ENCODE measurements at places on chromosomes 16 and 17. TPM values are rescaled to one million over a fixed set of nuclear protein-coding genes. Genes with fewer than 3 reads are reported as not detected.

DNA sequence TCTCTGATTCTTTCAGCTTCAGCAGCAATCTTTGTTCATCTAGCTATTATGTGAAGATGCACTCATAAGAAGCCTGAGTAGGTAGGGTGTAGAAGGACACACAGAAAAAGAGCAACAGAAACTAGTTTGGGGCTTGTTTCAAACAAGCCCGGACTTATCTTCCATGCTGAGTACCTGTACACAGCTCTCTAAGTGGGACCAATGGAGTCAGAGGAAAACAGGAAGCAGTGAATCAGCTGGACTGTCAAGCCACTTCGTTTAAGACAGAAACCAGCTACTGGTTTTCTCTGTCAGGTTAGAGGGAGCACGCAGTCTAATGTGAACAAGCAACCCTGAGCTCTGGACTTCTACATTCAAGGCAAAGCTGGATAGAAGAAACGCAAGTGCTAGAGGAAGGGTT, 16.0 kb downstream of the MAP2K6 start:
- no peaks in the 10 kb centered on the region for H3K4me1 ChIP-seq
- no peaks in the 10 kb centered on the region for H3K36me3 ChIP-seq
- no peak overlapping the region for H3K27ac ChIP-seq
- no peaks in the 10 kb centered on the region for H3K27me3 ChIP-seq
- no peak for DNase-seq

- H3K4me3 ChIP-seq = no peak overlapping the region
- no peaks in the 10 kb centered on the region for H3K36me3 ChIP-seq
- no peak for DNase-seq
- no peak overlapping the region for H3K27ac ChIP-seq
Measured at GRCh38 chr16:56228476-56228875, 37.2 kb downstream of the GNAO1 start.

Gene BCAS3
- total RNA-seq = 34.3 TPM

DNA sequence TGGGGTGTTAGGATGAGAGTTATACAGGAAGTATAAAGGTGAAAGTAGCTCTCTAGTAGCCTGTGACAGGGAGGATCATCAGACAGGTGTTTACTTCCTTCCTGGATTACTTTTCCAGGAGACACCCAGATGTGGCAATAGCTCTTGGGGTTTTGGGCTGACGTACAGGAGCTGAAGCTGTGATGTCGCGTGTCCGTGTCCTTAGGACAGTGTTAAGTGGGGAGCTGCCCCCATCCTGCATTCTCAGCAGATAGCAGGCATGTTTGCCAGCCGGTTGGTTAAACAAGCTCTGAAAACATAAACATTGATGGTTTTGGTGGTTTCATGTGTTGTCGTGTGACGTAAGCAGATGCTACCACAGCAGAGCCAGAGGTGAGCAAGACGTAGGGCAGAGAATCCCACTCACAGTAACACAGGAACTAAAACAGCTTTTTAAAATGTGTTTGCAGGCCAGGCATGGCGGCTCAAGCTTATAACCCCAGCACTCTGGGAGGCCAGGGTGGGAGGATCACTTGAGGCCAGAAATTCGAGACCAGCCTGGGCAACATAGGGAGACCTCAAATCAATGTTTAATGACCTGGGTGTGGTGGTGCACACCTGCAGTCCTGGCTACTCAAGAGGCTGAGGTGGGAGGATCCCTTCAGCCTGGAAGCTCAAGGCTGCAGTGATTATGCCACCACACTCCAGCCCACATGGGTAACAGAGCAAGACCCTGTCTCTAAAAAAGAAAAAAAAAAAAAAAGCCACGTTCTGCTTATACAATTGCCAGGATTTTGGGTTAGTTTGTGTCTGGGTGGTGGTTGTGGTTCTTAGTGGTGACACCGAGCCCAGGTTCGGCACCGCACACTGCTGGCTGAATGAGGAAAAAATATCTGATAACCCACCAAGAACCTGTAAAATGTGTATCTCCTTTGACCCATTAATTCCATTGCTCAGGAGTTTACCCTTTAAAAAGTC, 18.2 kb upstream of the IL17C start:
- no peak overlapping the region for H3K27ac ChIP-seq
- DNase-seq = no peak

Gene C16orf96
- total RNA-seq = 0.13 TPM

- no peaks in the 10 kb centered on the region for H3K27me3 ChIP-seq
- H3K4me3 ChIP-seq = no peak overlapping the region
- no peak for DNase-seq
- peaks cover 3% of the 10 kb centered on the region for H3K36me3 ChIP-seq
- H3K4me1 ChIP-seq = no peaks in the 10 kb centered on the region
Measured at GRCh38 chr17:44204441-44204882, 4.8 kb upstream of the ATXN7L3 start.

All from aorta (tissue), 5 donors.